ENCODE measurements at places on chromosomes 5 and 9. TPM values are rescaled to one million over a fixed set of nuclear protein-coding genes. Genes with fewer than 3 reads are reported as not detected.

DNA sequence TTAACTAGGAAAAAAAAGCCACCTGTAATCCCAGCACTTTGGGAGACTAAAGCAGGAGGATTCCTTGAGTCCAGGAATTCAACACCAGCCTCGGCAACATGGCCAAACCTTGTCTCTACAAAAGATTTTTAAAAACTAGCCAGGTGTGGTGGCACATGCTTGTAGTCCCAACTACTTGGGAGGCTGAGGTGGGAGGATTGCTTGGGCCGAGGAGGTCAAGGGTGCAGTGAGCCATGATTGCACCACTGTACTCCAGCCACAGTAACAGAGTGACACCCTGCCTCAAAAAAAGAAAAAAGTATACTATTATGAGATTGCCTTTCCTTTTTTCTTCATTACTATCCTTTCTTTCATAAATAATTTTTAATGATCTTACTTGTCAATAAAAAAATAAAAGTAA is 45.8 kb downstream of the CPEB4 start:
- no peak overlapping the region for H3K4me3 ChIP-seq
- DNase-seq, result no peak
- no peak overlapping the region for H3K27ac ChIP-seq
- H3K36me3 ChIP-seq, result no peaks in the 10 kb centered on the region

DNA sequence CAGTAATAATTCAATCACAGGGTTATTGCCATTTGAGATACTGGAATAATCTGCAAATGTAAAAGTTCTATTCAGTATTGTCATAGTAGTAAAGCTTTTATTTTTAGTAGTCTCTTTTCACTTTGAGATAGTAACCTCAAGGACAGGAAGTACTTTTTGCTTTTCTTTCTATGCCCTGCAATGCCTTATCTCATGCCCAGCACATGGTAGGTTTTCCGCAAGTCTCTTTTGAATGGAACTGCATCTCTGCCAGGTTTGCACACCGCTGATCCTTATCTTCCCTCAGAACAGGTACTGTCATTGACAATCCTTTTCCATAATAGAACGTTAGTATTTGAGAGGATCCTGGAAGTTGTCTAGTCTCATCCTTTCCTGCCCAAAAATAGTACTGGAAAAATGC is 91.8 kb upstream of the IFNK start:
- no peaks in the 10 kb centered on the region for H3K36me3 ChIP-seq
- H3K27ac ChIP-seq, result no peak overlapping the region
- no peak overlapping the region for H3K4me3 ChIP-seq
- H3K4me1 ChIP-seq, result peaks cover 41% of the 10 kb centered on the region
- no peak for DNase-seq

DNA sequence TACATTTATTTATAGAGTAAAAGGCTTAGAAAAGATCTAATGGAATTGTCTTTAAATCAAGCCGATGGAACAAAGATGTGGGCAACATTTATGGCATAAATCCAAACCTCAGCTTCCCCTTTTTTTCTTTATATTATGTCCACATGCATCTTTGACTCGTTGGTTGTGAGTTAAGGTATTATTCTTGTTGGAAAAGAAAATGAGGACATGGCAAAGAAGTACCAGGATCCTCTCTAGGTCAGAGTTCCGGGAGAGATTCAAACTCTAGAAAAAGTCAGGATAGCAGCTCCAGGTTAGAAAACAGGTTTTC is 508 bp upstream of the NME5 start:
- no peaks in the 10 kb centered on the region for H3K4me1 ChIP-seq
- H3K36me3 ChIP-seq, result no peaks in the 10 kb centered on the region
- no peak overlapping the region for H3K27ac ChIP-seq

DNA sequence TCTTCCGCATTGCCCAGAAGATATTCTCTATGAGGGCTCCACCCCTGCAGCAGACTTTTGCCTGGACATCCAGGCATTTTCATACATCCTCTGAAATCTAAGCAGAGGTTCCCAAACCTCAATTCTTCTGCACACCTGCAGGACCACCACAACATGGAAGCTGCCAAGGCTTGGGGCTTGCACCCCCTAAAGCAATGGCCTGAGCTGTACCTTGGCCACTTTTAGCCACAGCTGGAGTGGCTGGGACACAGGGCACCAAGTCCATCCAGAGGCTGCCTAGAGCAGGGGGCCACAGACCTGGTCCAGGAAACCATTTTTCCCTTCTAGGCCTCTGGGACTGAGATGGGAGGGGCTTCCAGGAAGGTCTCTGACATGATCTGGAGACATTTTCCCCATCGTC is 60.7 kb downstream of the ADAMTSL1 start:
- no peaks in the 10 kb centered on the region for H3K27me3 ChIP-seq
- no peak overlapping the region for H3K4me3 ChIP-seq
- H3K27ac ChIP-seq, result no peak overlapping the region
- no peak for DNase-seq

Gene CD180
- total RNA-seq, result 0.30 TPM
